ENCODE measurements at places on chromosomes 6 and 20.

DNA sequence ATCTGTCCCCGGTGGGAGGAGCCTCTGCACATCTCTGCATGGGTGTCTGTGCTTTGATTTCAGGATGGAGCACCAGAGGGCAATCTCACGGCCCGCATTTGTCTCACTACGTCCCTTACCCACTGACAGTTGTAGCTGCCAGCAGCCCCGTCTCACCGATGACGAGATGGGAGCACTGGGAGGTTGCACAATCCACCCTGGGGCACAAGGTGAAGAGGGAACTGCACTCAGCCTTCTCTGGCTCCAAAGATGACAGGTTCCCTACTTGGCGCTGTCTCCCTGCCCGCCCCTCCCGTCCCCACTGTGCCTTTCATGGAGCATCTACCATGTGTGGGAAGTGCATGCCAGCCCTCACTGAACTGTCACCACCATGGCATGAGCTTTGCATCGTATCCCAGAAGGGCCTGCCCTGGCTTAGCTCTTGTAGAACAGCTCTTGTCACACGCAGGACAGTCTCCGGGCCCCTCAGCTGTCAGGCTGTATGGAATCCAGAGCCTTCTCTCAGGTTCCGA is 99.9 kb upstream of the PMEPA1 start:
- no peak for DNase-seq

GRCh38 chr20:50522053-50522674 is 12.0 kb downstream of the PTPN1 start:
- DNase-seq = no peak

GRCh38 chr6:14682812-14683211 is 563.1 kb upstream of the JARID2 start:
- DNase-seq = no peak

- DNase-seq = peak; percentile 62
These were observed 3.2 kb downstream of the TTBK1 start for GRCh38 chr6:43246301-43247113.

DNA sequence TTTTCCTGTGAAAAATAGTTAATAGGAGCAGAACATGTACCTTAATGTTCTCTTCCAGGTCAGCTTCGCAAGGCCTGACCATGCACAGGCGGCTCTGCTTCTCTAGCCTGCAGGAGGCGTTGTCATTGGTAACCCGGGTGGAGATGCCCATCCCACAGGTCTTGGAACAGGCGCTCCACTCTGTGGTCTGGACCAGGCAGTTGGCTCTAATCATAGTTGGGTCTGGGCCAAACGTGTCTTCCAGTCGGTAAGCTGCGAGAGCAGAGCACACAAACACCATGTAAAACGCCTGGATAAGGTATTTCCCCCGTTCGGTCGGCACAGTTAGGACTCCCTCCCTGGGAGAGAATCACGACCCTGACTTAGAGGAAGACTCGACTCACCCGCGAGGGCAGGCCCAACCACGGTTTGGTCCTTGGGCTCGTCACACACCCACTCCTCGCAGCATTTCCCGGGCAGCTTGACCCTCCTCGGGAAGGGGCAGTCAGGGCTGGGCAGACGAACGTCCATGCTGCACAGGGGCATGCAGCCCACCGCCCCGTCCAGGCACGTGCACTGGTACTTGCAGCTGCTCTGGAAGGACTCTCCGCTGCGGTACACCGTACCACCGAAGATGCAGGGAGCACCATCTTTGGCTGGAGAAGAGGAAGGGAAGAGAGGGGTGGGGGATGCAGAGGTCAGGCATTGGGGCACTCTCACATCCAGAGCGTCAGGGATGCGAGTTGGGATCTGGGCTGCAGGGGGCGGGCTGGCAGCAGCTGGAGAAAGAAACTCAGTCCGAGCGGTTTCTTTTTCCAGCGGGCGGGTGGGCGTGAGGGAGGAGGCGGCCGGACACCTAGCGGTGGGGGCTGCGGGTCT is 1.0 kb downstream of the CCN2 start:
- no peak for DNase-seq

GRCh38 chr6:8219352-8219943 is 117.1 kb upstream of the EEF1E1 start:
- DNase-seq = peak; percentile 66

DNA sequence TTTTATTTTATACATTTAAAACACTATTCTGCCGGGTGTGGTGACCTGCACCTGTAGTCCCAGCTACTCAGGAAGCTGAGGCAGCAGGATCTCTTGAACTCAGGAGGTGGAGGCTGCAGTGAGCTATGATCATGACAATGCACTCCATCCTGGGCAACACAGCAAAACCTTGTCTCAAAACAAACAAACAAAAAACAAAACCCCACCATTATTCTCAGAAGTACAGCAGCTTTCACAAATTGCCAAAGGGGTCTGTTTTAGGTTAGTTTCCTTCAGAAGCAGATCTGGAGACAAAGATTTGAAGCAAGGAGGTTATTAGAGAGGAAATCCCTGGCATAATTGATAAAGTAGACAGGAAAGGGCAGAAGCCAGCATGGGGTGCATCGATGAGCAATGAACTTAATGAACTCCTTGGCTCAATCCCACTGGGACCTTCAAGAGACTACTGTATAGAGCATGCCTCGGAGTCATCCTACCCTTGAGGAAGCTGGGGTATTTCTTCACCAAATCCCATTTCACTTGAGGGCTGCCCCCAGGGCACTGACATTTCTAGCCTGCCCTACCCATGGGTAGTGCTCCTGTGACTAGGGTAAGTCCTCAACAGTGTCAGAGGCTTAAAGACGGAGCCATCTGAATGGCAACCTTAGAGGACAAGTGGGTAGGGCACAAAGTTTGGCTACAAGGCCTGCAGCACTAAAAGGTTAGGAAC is 43.2 kb upstream of the DDR1 start:
- DNase-seq = no peak

DNA sequence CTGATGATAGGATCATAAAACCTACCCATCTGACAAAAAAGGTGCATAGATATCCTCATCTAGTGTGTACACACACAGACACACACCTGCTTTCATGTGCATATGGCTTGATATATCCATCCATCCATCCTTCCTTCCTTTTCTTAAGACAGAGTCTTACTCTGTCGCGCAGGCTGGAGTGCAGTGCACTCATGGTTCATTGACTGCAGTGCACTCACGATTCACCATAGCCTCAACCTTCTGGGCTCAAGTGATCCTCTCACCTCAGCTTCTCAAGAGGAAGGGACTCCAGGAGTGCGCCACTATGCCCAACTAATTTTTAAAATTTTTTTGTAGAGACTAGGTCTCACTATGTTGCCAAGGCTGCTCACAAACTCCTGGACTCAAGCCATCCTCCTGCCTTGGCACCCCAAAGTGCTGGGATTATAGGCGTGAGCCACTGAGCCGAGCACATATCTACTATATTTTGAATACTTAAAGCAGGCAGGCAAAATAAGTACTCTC is 27.1 kb downstream of the ADNP start:
- DNase-seq = no peak

DNA sequence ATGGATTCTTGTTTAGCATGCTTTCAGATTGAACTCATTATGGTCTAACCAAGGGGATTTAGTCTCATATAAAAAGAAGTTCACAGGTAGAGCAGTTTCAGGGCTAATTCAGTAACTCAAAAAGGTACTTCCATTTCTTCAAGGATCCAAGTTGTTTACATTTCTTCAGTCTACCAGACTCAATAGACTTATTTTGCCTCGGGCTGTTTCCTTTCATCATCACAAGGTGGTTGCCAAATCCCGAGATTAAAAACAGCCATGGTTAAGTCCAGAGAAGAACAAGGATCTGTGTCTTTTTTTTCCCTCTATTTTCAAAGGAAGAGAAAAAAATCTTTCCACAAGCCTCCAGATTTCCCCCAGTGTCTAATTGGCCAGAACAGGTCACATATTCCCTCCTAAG is 69.8 kb upstream of the SNX9 start:
- no peak for DNase-seq

GRCh38 chr6:116436586-116436985 is 24.6 kb upstream of the CALHM6 start:
- DNase-seq = no peak

- peak; percentile 70 for DNase-seq
These were observed 36.0 kb upstream of the IRF4 start for GRCh38 chr6:355373-356208.

- DNase-seq = peak; percentile 24
These were observed 1.2 kb downstream of the KAT14 start for GRCh38 chr20:18138639-18139583.

GRCh38 chr20:10352934-10353824 is 80.8 kb downstream of the MKKS start:
- no peak for DNase-seq

DNA sequence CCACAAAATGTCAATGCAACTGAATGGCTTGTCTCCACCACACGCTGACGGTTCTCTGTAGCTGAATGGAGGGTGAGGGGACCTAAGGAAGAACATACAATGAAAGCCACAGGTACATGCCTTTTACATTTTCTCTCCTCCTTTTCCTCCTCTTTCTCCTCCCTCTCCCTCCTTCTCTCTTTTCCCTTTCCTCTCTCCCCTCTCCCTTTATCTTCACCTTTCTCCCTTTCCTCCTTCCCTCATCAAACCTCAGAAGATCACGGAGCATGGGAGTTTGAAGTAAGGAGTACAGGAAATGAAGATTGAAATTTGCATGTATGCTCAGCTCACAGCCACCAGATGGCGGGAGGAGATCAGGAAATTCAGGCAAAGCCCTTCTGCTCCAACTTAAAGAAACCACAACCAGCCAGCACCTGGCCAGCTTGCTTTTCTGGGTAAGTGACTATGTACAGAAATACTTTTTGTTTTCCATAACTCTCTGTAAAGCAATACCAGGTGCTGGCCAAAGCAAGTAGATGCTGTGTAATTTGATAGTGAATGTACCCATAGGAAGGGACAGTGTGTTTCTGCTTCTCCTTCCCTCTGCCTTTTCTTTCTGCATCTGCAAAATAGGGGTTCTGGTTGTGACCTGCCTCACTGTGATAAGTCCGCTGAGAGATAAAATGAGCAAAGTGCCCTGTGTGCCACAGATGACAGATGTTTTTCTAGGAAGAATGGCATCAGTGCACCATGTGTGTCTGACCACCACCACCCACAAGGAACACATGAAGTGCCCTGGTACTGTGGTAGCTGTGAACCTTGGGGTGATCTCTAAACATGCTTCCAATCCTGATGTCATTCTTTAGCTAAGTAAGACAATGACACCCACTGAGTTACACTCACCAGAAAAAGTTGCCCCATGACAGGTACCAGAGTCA is 18.6 kb upstream of the FOXO3 start:
- DNase-seq = peak; percentile 94

GRCh38 chr6:24923885-24924401 is 11.8 kb downstream of the RIPOR2 start:
- DNase-seq = no peak

GRCh38 chr20:49863666-49864065 is 51.0 kb downstream of the SLC9A8 start:
- no peak for DNase-seq

DNA sequence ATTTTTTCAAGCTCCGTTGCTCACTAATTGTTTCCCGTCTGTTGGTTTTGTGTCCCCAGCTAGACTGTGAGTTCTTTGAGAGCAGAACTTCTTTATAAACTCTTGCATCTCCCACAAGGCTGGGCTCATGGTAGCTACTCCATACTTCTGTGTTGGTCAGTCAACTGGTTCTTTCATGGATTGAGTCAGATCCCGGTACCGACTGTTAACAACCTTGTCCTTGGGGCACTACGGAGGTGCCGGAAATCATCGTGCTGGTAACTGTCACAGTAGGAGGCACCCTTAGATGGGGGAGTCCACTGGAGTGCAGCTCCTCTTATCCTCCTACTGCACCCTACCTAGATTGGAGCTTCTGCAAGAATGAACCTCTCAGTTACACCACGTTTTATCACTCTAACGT is 8.6 kb upstream of the STX16 start:
- no peak for DNase-seq

DNA sequence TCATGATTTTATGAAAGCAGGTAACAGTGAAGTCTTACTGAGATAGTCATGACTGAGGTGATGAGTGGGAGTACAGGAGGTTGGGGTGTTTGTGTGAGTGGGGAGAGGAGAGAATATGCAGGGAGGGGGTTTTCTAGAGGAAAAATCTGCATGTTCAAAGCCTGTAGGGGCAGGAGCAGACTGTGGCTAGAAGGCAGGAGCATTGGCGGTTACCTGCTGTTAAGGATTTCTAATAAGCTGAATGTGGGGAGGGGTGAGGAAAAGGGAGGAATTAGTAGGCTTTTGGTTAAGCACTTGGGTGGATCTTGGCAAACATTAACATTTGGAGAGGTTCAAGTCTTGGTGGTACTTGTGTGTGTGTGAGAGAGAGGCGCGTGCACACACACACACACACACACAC is 70.8 kb downstream of the EYA4 start:
- DNase-seq = no peak

DNA sequence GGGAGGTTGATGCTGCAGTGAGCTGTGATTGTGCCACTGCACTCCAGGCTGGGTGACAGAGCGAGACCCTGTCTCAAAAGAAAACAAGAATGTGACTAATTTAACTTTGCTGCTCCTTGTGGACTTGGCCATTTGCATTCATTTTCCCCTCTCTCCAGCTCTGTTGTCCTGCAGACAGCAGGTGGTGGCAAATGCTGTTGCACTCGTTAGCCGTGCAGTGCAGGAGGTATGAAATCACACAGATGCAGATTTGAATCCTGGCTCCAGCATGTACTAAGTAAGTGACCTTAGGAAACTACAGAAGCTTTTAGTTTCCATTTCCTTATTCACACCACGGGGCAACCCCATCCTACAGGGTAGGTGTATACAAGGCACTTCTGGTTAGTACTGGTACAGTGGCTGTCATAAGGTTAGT is 9.6 kb upstream of the BEND3 start:
- DNase-seq = peak; percentile 69

- no peak for DNase-seq
These were observed 7.4 kb upstream of the LAMA5 start for GRCh38 chr20:62374331-62375152.

DNA sequence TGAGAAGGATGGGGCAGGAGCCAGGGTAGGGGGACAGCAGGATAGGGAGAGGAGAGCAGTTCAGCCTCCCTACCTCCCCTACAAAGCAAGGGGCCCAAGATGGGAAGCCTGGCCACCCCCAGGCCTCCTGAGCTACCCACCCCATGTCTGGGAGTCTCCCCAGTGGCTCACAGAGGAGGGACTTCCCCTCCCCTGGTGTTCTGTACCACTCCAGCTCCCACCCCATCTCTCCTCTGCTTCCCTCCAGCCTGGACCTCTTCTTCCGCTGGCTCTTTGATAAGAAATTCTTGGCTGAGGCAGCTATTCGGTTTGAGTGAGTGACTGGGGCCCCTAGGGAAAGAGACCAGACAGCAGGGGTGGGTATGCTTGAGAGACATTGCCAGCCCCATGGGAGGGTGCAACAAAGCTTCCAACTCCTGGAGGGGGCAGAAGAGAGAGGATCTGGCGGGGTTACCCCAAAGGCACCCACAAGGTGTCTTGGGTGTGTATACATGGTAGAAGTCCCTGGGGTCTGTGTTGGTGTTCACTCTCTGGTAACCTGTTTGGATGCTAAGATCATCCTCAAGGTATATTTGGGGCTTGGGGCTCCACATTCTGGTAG is 8.2 kb upstream of the CAPN11 start:
- no peak for DNase-seq

DNA sequence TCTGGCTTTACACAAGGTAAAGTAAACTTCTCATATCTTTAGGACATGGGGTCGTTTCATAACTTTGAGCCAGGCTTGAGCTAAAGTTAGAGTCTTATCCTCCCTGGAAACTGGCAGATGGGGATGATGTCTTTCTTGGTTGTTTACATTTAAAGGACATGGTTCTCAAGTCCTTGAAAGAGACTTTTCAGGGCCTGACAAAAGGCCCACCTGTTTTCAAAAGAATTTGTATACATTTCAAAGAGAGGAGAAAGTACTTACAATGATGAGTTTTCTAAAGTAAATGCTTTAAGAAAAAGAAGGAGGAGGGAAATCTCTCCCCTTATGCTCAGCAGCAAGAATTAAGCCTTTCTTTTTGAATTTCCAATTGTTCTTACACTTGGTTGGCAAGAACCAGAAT is 45.7 kb upstream of the TINAG start:
- DNase-seq = no peak

Measured in NAMALWA (cell line).